A549 treated with AZD2906 at 1 μM for 4 hours (cell line): ENCODE measurements at places on chromosomes 16 and 17. TPM values are rescaled to one million over a fixed set of nuclear protein-coding genes. Genes with fewer than 3 reads are reported as not detected.

The CCL7 gene
- total RNA-seq, result 0.11 to 0.25 TPM (median 0.22 TPM) in 5 replicates

The AIPL1 gene
- total RNA-seq, result not detected in 5 replicates

The ADAD2 gene
- 0.05 TPM in 1 of 5 replicates, not detected in the others for total RNA-seq

The SOCS7 gene
- total RNA-seq, result 10.2 to 14.9 TPM (median 13.1 TPM) in 5 replicates

The DHRS7C gene
- not detected in 5 replicates for total RNA-seq

The NOS2 gene
- total RNA-seq, result 0.22 to 0.34 TPM (median 0.26 TPM) in 5 replicates

The SEPTIN12 gene
- 0.24 TPM in 1 of 5 replicates, not detected in the others for total RNA-seq

The EVPLL gene
- total RNA-seq, result not detected in 5 replicates

The TBC1D28 gene
- total RNA-seq, result not detected in 5 replicates

The CTRB2 gene
- 0.16 TPM in 1 of 5 replicates, not detected in the others for total RNA-seq

The CASKIN1 gene
- 0.23 to 1.00 TPM (median 0.47 TPM) in 5 replicates for total RNA-seq

The PRSS27 gene
- 1.1 to 2.3 TPM (median 1.8 TPM) in 5 replicates for total RNA-seq

The AURKB gene
- total RNA-seq, result 140 to 157 TPM (median 146 TPM) in 5 replicates

The CIITA gene
- total RNA-seq, result 0.07 to 0.28 TPM (median 0.08 TPM) in 5 replicates

The ASIC2 gene
- 1.2 to 1.8 TPM (median 1.5 TPM) in 5 replicates for total RNA-seq

The SLC35G6 gene
- total RNA-seq, result not detected in 5 replicates

The HAS3 gene
- total RNA-seq, result 38.2 to 50.1 TPM (median 42.7 TPM) in 5 replicates

The DYNLRB2 gene
- 0.30 to 0.37 TPM in 2 of 5 replicates, not detected in the others for total RNA-seq

The GNG13 gene
- total RNA-seq, result not detected in 5 replicates

The KRTAP17-1 gene
- not detected in 5 replicates for total RNA-seq

The ARL17A gene
- 2.8 to 3.8 TPM (median 3.4 TPM) in 5 replicates for total RNA-seq

The FBXO39 gene
- total RNA-seq, result not detected in 5 replicates

The EIF3C gene
- total RNA-seq, result 203 to 364 TPM (median 349 TPM) in 5 replicates

The ABCA6 gene
- 0.05 to 0.06 TPM in 2 of 5 replicates, not detected in the others for total RNA-seq

The DLX3 gene
- 0.05 to 0.11 TPM (median 0.08 TPM) in 5 replicates for total RNA-seq

The NPIPB5 gene
- 22.8 to 33.9 TPM (median 25.5 TPM) in 5 replicates for total RNA-seq

The TUBD1 gene
- total RNA-seq, result 9.1 to 10.4 TPM (median 10.0 TPM) in 5 replicates

The PLEKHH3 gene
- 9.6 to 17.7 TPM (median 16.1 TPM) in 5 replicates for total RNA-seq
